NCI-H446 treated with DMSO at 0.1 percent for 48 hours (cell line): ENCODE measurements at places on chromosomes 2 and 18.

- DNase-seq = no peak
Measured at GRCh38 chr2:240974771-240975572, 23.4 kb upstream of the SNED1 start.

DNA sequence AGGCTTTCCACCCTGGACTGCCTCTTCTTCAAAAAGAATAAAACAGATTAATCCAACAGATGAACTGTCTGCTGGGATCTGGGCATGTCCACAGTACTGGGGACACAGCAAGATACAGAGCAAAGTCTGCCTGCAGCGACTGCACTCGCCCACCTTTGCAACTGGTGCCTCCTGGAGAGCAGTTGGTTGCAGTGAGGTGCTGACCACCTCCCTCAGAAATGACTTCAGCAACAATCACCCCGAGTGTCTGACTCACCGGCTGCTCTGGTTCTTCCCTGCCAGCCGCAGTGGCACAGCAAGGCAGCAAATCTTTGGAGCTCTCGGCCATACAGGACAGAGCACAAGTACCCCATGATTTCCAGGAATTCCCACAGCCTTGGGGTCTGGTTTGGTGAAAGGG, 179.7 kb downstream of the ANAPC1 start:
- DNase-seq = no peak

DNA sequence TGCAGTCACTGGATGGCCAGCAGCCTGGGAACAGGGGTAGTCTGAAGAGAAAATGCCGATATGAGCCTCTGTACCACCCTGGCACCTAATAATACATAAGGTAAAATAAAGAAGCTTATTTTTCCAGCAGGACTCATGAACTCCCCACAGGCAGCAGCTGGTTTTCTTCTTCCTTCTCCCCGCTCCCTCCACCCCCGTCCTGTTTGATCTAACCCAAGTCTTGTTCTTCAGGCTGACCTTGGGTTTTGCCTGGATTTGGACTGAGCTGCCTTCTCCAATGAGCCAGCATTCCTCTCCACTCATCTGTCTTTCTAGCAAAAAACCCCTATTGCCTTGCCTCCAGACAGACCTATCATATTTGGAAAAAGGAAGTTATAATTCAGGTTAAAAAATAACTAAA, 111.8 kb downstream of the CELF4 start:
- DNase-seq = no peak

- DNase-seq = no peak
Measured at GRCh38 chr2:221402072-221402471, 170.0 kb downstream of the EPHA4 start.

GRCh38 chr2:17070711-17071110, 405.1 kb upstream of the CYRIA start:
- no peak for DNase-seq

- no peak for DNase-seq
Measured at GRCh38 chr18:36017232-36017631, 44.8 kb downstream of the RMP24 start.

DNA sequence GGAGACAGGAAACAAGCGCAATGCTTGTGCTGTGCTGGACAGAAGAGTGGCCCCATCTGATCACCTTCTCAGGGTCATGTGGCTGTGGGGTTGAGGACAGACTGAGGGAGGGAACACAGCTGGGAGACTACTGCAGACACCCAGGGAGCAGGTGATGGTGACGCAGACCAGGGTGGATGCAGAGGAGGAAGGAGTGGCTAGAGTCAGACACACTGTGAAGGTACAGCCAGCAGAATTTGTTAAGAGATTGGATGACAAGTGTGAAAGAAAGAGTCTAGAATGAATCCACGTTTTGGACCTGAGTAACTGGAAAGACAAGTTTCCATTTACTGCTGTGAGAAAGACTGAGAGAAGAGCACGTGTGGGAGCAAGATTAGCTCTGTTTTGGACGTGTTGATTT, 15.9 kb upstream of the POMC start:
- no peak for DNase-seq

- no peak for DNase-seq
Measured at GRCh38 chr2:188523919-188524318, 232.2 kb downstream of the GULP1 start.

DNA sequence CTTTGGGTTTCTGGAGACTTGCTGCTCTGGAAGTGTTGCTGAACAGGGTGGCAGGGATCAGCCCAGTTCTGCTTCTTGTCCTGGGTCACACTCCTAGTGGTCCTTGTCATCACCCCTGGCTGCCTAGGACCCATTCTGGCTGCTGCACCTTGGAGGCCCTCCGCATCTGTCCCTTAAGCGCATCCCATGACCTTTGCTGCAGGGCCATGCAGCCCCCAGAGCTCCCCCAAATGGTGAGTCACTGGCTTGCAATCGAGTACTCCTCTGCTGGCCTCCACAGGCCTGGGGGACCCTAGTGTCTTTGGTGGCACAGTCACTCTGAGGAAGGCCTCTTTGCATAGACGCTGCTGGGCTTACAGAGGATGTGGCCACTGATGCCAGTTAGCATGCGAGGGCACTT, 188.5 kb downstream of the ASB1 start:
- DNase-seq = no peak

GRCh38 chr2:14425869-14426268, 206.6 kb upstream of the LRATD1 start:
- DNase-seq = no peak

GRCh38 chr2:134232868-134233727, 20.8 kb upstream of the MGAT5 start:
- DNase-seq = no peak

DNA sequence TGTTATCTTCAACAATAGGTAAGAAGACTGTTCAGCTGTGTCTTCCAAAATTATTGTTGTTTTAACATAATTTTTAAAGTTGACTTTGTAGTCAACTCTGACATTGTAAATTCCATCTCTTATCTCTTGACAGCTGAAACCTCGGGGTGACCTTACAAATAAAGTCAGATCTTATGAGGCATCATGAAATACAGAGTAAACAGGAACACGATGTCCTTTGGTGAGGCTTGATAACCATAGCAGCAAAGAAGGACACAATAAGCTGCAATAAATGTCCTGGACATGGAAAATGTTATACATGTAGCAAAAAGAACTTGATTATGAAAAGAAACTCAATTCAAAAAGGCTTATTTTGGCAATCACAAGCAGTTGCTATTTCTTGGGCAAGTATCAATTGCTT, 618.9 kb upstream of the SLC39A10 start:
- DNase-seq = no peak

GRCh38 chr2:191582355-191582754, 95.6 kb upstream of the NABP1 start:
- no peak for DNase-seq

DNA sequence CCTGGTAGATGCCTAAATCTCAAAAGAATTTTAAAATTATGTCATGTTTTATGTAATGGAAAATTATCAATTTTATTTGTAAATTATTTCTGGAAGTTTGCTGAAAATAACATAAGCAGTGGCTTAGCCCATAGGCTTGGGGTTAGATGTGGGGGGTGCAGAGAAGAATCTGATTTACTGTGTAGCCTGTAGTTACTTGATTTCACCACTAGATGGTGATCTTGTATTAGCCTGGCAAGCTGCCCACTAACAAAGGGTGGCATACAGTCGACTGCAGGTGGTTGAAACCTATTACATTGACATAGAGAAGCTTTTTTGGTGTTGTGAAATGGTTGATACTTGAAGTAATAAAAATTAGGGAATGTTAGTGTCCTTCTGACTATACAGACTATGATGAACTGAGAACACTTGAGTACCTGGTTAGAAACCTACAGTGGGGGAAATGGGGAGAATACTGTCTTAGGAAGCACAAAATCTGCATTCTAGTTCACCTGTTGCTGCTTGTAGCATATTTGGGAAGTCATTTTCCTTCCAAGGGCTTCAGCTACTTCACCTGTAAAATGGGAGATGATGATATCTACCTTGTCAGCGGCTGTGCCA, 191.0 kb upstream of the LHCGR start:
- peak; percentile 44 for DNase-seq

DNA sequence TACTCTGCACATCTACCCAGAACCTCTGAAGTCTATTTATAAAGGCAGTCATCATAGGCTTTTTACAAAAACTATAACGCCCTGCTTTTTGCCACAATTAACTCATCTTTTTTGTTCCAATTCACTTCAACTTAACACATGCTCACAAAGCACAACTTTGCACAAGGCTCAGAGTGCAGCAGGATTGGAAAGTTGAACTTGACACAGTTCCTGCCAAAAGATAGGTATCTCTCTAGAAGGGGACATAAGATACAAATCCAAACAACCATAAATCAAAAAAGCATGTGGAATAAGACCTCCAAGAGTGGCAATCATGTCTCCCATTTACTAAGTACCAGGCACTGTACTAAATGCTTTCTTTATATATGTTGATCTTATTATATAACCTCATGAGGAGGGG, 36.2 kb downstream of the RPL37A start:
- no peak for DNase-seq

GRCh38 chr18:67276638-67277037, 239.9 kb downstream of the DSEL start:
- DNase-seq = no peak

DNA sequence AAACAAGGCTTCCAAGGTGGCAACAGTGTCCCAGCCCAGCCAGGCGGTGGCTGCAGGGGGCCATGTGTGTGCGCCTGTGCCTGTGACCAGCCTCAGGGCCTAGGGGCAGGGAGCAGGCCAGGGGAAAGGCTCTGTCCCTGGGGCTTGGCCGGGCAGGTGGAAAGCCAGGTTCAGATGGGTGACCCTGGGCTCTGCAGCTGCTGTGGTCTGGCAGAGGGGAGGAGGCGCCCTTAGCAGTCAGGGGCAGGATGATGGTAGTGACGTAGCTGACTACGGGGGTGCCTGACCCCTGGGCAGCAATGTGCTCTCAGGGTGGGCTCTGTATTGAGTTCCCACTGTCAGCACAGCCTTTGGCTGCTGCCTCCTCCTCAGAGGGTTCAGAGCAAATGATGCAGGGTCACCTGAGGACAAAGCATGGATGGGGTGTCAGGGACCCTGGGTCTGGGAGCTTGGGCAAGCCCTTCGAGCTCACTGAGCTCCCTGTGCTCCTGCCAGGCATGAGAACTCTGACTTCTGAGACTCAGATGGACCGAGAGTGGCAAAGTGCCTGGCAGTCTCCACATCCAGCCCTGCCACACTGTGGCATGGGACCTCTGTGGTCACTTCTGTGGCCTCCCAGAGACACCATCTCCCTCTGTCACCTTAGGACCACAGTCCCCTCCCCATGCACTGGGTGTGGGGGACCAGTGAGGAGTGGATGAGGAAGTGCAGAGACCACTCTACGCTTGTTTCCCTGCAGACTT, 56.6 kb upstream of the ALPP start:
- no peak for DNase-seq

- no peak for DNase-seq
Measured at GRCh38 chr18:5103693-5104092, 93.4 kb downstream of the AKAIN1 start.

DNA sequence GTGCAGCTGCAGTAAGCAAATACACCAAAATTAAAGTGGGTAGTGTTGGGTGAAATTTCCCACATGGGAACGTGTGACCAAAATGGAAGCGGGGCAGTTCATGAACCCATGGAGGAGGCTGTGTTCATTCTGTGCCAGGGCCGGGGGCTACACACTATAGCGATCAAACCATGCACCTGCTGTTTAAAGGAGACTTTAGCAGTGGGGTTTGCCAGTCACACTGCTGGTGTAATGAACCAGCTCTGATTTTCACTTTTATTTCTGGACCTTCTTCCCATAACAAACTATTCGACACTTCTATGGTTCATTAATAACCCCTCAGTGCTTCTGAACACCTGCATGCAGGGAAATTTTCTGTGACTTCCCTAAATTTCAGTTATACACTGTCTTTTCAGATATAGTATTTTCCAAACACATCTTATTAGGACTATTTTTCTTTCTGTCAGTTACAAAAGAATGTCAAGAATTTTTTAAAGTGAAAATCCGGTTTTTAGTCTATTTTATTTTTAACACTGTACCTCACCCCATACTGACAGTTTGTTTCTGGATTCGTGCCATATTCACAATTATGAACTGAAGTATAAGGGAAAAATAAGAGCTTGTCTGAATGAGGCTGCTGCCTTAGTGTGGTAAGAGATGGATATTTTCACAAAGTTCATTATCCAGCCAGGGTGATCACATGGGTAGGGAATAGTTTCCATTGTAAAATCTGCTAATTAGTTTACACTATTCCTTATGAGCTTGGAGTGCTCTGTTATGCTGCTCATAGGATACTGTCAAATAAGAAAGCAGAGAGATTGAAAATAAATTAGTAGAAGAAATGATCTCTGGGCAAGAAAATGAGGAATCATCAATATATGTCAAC, 111.3 kb upstream of the CAVIN2 start:
- DNase-seq = peak; percentile 40

DNA sequence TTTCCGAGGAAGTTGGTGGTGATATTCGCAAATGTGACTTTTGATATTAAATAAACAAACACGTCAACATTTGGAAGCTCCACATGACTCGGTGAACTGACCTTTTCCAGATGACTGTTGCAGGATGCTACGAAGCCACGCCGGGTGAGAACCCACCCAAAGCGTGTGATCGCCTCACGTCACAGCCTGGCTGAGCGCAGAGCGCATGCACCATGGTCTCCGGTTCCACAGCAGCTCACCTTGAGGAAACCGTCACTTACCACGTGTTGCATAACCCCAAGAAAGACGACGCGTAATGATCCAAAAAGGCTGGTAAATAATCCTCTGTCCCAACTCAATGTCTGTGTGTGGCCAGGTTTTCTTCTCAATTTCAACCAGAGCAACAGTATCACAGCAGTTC, 64.5 kb upstream of the CTDP1 start:
- DNase-seq = no peak

DNA sequence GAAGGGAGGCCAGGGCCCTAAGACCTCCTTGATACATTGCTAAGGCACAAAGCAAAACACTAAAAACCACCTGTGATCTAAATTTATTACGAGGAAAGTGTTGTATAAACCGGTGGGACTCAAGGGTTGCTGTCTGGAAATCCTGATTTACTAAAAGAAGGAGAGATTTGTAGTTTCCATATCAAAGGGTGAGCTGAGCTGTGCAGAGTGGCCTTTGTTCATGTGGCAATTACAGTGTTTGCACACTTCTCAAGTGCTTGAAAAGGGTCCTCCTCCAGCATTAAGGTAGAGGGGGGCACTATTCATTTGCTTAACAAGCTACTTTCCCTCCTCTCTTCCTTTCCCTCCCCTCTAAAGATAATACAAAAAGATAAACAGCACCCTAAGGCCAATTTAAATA, 30.5 kb upstream of the ITGA4 start:
- DNase-seq = no peak

GRCh38 chr18:53941601-53942338, 282.7 kb downstream of the MBD2 start:
- no peak for DNase-seq

GRCh38 chr2:117470311-117471095, 344.0 kb upstream of the DDX18 start:
- peak; percentile 18 for DNase-seq

DNA sequence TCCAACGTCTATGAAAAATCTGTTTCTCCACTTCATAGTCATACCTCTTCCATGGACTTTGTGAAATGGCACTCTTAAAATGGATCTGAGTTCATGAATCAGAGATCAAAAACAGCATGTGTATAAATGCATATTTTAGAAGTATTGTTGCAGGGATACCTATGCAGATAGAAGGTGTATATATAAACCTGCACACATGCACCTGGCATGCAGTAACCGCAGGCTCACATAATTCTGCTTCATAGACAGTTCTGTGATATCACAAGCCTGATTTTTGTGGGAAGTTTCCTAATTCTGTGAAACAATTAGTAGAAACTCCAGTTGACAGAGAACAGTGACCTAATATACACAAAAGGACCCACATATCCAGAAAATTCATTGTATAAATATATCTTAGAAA, 421.7 kb downstream of the TGIF1 start:
- DNase-seq = no peak
